ENCODE measurements at places on chromosomes 2 and 18.

- DNase-seq: no peak
Observed at GRCh38 chr18:50249576-50249975, 16.7 kb downstream of the CFAP53 start.

DNA sequence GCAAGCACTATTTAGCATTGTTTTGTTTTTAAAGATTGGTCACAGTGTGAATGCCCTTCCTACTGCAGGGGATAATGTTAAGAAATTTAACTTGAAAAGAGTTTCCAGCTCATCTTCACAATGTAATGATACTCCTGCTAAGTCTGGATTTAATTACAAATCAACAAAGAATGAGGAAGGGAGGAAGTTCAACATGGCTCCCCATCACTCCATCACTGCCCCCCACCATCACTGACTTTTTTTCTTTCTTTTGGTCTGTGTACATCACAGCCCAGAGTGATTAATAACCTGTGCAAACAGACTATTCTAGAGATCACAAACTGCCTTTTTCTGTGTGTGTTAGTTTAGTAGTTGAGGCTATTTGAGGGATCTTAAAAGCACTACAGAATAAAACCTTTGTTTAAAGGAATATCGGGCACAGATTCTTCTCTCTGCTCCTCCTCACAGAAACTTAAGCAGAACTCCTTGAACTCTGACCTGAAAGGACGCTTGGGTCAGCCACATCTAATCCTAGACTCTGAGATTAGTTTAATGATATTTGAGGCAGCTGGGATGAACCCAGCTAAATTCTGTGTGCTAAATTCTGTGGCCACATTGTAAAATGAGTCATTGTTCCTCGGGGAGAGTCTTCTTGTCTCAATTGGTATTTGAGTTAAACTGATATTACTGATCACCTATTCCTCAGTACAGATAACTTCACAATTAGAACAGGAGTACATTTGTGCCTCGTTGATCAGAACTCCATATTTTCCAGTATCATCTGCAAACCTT, 47.8 kb downstream of the SATB2 start:
- DNase-seq: no peak

- no peak for DNase-seq
Observed at GRCh38 chr2:152560166-152560565, 157.1 kb downstream of the PRPF40A start.

DNA sequence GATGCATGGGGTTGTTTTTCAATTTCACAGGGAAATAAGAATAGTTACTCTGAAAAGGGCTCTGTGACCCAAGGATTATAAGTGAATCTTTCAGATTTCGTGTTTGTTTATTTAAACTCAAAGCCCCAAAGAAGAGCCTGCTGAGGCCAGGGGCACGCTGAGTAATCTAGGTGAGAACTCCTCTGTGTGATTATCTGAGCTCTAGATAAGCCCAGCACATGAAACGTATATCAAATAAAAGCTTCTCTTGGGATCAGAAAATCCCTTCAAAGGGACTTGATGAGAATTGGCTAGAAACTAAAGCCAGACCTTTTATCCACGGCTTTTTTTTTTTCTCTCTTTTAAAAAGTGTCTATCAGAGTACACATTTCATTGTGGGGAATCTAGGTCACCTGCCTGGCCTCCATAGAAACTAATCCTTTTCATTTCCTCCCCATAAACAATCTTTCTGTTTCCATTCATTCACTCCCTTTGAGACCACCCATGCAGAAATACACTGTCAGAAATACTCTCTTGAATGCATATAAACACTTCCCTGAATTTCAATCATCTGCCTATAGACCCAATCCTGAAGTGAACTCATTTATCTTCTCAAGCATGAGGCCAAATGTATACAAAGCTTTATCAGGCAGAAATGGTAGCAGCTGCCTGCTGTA, 137.4 kb downstream of the RIT2 start:
- DNase-seq: peak; percentile 37

GRCh38 chr18:38386146-38386545, 820.5 kb upstream of the CELF4 start:
- DNase-seq: no peak

GRCh38 chr2:233815861-233816260, 37.7 kb downstream of the MROH2A start:
- no peak for DNase-seq

GRCh38 chr2:140183056-140183765, 1403.0 kb upstream of the NXPH2 start:
- DNase-seq: no peak

DNA sequence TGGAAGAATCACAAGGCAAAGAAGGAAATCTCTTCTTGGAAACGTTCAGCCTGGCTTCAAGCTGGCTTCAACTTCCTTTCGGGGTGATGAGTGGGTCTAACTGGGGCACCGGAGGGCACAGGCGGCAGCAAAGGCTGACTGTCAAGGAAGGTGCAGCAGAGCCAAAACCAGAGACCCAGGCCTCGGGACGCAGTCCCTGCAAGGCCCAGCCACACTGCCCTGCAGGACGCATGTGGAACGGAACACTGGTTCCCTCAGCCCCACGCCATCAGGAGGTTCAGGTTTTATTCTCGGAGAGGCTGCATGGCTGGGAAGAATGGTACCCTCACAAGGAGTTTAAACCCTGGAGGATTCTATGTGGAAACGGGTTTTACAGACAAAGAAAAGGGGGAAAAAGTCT, 165.5 kb downstream of the HDAC4 start:
- DNase-seq: no peak

DNA sequence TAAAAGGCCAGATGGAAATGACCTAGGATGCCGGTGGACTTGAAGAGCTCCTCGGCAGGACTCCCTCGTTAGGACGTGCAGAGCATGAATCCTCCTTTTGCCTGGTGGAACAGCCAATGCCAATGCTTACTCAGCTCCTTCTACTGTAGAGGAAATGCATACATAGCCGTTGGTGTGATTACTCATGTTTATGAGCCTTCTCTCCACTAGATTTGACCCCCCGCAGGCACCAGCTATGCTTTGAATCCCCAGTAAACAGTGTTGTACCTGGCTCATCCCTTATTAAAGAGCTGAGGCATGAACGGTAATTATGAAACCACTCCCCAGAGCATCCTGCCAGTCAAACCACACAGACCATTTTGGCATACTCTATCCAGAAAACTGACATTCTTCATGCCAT, 172.8 kb downstream of the ANTXR1 start:
- DNase-seq: peak; percentile 0

GRCh38 chr2:65349863-65350262, 82.5 kb downstream of the SPRED2 start:
- DNase-seq: peak; percentile 61

DNA sequence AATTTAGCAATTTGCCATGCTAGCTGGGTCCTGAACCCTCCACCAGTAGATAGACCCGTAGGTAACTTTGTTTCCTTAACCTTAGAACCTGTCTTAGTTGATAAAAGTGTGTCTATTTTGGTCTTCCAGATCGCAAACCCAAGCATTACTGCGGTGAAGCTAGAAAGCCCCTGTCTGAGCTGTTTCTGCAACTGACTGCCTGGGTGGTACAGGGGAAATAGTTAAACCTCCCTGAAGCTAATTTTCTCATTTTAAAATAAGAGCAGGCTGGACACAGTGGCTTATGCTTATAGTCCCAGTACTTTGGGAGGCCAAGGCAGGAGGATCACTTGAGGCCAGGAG, 101.7 kb upstream of the MSH2 start:
- no peak for DNase-seq

DNA sequence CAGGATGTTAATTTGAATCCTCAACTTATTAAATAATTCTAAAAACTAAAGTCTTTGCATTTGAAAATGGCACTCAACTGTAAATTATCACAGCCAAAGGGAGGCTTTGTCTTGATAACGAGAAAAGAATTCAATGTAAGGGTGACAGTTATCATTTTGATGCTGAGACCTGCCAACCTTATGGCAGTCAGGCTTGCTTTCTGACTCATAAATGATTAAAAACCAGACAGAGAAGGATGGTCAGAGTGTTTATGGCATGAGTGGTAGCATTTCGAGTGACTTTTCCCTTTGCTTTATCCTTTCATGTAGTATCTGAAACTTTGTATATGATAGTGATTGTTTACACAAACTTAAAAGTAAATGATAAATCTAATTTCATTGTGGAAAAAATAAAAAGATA, 53.9 kb upstream of the EPC2 start:
- DNase-seq: no peak

DNA sequence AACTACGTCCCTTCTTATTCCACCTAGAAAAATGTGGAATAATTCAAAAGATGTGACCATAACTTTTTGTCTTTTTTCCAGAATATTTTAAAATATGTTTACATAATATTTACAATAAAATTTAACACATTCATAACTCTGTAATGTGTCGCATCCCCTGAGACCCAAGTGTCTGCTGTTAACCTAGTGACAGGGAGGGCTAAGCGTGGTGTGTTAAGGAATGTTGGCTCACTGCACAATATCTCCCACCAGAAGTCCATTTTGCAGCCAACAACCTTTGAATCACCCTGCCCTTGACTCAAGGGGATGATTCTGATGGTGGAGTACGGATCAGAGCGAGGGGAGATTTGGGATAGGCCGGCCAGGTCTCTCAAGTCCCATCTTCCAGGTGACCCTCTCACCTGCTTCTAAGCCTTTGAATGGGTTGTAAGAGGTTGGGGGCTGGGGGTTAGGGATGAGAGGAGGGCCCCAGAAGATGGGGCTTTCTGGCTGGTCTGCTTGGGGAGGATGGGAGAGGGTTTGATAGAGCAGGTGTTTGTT, 43.3 kb downstream of the SERTAD2 start:
- no peak for DNase-seq

DNA sequence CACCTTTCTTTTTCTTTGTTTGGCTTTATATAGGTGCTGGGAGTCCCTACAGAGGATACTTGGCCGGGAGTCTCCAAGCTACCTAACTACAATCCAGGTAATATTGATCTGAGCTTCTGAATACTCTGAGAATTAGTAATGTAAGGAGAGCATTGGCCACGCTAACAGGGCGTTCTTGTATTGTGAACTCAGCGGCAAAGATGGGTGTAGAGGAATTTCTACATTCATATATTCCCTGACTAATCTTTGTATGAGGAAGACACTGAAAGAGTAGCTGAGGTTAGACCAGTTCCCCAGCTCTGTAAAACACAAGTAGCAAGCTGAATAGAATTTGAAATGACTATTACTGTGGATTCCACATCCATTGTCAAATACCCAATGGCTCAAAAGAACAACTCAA, 48.5 kb downstream of the CDK15 start:
- DNase-seq: no peak

- DNase-seq: no peak
Observed at GRCh38 chr18:61575419-61575818, 242.2 kb downstream of the CDH20 start.

- no peak for DNase-seq
Observed at GRCh38 chr2:120424274-120424796, 78.4 kb downstream of the INHBB start.

GRCh38 chr18:63951302-63951705, 2.2 kb downstream of the HMSD start:
- no peak for DNase-seq

Measured in NCI-H2081 (cell line).